ENCODE measurements at places on chromosomes 3 and 15. TPM values are rescaled to one million over a fixed set of nuclear protein-coding genes. Genes with fewer than 3 reads are reported as not detected.

TASOR gene
- total RNA-seq, result 45.5 TPM

DNAH12 gene
- total RNA-seq, result not detected

LMAN1L gene
- not detected for total RNA-seq

STARD5 gene
- 6.3 TPM for total RNA-seq

CDHR4 gene
- 0.17 TPM for total RNA-seq

IL5RA gene
- total RNA-seq, result not detected

SAMMSON gene
- total RNA-seq, result 0.13 TPM

GOLGA8T gene
- 1.0 TPM for total RNA-seq

GAP43 gene
- 16.8 TPM for total RNA-seq

DNA sequence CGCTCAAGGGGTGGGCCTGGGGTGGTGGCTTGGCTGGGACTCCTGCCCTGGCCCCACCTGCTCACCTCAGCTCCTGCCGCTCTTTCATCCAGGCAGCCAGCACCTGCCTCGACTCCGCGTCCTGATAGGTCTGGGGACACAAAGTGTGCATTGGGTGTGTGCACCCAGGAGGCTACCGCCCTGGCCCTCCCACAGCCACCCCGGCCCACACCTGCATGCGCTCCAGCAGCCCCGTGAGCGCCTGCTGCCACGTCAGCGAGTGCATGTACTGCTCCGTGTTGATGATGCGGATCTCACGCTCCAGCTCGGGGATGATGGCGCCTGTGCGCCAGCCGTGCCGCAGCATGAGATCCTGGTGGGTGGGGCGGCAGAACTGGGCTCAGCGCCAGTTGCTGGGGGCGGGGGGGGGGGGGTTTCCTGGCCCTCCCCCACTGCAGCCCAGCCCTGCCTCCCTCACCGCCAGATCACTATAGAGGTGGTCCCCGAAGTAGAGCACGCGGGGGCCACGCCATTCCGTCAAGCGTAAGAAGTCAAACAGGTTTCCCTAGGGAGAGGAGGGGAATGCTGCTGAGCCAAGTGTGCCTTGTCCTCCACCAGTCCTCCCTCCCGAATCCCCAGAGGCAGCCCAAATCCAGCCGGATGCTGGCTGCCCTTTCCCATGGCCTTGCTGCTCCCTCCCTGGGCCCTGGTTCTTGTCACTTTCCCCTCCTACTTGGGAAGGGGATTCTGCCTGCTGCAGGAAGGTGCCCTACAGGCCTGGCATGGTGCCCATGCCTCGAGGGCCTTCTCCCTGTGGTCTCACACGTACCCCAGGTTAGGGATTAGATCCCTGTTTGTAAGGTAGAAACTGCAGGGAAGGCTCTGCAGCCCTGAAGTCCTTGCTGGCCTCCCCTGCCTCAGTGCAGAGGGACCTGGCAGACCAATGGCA lies 8.6 kb downstream of the NT5DC2 start:
- peak; percentile 6 for DNase-seq

- no peak for DNase-seq
Observed at GRCh38 chr15:65354835-65355172, 23.0 kb downstream of the IGDCC3 start.

DNA sequence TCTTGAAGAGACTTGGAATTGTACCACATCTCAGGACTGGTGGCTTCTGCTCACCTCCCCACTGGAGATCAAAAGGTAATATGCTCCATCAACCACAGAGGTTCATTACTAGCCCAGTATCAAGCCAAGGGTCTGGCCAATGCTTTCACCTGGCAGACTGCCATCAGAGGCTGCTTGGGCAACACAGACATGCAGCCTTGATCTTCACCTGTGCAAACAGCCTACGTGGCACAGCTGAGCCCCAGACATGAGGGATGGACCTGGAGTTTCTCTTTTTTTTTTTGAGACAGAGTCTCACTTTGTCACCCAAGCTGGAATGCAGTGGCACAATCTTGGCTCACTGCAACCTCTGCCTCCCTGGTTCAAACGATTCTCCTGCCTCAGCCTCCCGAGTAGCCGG lies 105.6 kb upstream of the HES1 start:
- DNase-seq, result no peak

DNA sequence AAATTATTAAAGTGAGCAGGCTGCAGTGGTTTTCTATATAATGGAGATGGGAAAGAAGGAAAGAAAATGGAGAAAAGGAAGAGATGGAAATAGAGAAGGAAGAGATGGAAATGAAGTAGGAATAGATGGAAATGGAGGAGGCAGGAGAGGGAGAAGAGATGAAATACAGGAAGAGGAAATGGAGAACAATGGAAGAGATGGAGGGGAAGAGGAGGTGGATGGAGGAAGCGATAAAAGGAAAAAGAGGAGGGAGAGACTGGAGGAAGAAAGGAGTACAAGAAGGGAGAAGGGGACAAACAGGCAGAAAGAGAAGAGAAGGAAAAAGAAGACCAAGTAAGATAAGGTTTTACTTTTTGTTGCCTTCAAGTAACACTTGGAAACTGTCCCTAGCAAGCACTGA lies 67.6 kb downstream of the CLASP2 start:
- DNase-seq, result no peak

DNA sequence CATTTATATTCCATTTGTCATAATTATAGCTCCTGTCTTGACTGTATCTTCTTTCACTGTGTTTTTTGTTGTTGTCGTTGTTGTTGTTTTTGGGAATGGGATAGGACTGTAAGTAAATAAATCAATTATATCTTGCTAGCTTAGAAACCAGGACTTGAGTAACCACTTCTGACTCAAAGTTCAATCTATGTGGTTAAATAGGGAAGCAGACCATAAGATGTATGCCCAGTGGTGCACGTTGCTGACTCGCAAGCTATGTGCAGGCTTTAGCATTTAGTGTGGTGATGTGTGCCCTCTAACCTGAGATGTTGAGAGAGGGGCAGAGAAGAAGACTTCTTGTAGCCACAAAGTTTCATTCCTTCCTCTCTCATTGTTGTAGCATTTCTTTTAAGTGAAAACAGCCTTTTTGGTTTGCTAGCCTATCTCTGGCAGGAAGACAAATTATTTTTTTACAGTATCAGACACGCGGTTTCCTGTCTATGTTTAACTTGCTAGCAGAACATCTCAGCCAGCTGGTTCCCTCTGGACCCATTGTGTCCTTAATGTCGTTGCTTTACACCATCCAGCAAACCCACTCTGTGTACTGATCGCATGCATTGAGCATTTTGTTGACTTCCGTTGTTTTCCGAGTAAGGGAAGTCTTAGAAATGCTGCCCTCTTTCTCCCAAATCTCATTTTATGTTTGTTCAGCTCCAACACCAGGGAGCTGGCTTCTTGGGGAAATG lies 52.1 kb downstream of the TGFBR2 start:
- DNase-seq, result no peak

DNA sequence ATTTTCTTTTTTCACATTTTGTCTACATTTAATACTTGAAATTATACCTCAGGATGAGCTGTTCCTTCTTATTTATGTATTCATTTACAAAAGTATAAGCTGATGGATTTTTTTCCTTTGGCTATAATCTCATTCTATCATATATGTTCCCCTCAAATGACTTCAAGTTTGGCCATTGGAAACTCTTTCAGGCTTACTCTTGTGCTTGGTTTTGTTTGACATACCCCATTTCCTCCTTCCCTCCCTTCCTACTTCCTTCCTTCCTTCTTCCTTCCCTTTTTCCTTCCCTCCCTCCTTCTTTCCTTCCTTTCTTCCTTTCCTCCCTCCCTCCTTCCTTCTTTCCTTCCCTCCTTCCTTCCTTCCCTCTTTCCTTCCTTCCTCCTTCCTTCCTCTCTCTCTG lies 697.1 kb upstream of the ARPP21 start:
- DNase-seq, result no peak

DNA sequence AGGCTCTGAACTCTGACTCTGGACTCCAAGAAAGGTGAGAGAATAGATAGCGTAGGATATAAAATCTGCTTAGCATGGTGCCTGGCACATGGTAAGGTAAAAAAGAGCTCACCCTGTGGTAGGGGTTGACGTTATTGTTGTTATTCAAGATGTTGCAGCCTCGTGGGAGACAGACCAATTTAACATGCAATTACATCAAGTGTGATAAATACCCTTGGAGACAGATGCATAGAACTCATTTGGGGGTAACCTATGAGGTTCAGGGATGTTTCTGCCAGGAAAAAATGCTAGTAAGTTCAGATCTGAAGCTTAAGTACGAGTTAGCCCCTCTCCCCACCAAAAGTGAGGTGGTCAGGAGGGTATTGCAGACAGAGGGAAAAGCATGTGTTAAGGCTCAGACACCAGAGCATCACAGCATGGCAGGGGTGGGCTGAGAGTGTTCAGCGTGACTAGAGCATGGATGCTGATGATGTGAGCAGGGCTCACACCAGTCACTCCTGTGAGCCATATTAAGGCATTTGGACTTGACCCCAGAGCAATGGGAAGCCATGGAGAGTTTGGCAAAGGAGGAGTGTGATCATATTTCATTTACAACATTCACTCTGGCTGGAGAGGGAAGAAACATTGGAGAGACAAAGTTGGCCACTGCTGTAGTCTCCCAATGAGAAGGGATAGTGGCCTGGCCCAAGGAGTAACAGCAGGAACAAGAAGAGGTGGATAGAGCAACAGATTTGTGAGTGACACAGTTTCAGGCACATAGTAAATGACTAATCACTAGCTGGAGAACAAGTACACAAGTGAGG lies 181.0 kb downstream of the UACA start:
- no peak for DNase-seq

DNA sequence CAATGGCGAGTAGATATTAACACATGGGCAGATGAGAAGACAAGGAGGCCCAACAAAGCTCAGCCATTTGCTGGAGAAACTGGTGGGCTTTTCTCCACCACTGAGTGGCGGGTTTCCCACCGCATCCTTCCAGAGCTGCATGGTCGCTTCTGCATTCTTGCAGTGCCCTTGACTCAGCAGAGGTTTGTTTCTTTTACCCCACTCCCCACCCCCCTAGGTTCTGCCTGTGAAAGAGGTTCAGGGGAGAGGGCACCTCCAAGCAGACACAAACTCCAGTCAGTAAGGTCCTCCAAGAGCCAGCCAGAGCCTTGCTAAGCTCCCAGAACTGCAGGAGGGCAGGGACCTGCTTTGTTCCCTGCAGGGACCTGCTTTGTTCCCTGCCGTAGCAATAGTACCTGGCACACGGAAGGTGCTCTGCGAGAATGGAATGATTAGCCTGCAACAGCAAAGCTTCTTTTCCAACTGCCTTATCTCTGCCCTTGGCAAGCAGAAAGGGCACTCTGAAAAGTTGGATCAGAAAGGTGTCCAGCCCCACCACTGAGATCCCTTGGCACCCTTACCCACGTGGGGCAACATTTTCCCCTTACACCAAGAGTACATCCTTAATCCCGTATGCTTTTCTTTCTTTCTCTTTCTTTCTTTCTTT lies 1.4 kb downstream of the PAQR5 start:
- peak; percentile 35 for DNase-seq

GRCh38 chr3:128867200-128868125 lies 12.0 kb upstream of the ACAD9 start:
- no peak for DNase-seq

GRCh38 chr3:52218454-52218853 lies 7.0 kb downstream of the TLR9 start:
- DNase-seq, result no peak

- no peak for DNase-seq
Observed at GRCh38 chr3:64908251-64908685, 220.5 kb upstream of the ADAMTS9 start.

DNA sequence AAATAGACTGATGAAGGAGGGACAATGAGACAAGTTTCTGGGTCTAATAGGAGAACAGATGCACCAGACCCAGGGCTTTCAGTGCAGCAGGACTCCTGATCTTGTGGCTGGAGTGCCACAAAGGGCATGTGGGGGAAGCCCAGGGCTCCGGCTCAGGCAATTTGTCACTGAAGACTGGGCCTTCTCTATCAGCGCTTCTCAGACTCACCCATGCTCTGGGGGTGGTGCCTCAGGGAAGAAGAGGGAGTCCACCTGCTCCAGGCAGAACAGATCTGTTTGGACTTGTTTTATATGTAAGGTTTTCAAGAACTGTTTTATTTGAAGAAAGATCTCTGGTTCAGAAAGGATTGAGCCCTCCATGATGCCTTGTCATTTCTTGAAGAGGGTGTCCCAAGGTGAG lies 112.4 kb upstream of the TLE3 start:
- DNase-seq, result no peak

GRCh38 chr3:111768571-111769100 lies 90.4 kb upstream of the PHLDB2 start:
- DNase-seq, result no peak

DNA sequence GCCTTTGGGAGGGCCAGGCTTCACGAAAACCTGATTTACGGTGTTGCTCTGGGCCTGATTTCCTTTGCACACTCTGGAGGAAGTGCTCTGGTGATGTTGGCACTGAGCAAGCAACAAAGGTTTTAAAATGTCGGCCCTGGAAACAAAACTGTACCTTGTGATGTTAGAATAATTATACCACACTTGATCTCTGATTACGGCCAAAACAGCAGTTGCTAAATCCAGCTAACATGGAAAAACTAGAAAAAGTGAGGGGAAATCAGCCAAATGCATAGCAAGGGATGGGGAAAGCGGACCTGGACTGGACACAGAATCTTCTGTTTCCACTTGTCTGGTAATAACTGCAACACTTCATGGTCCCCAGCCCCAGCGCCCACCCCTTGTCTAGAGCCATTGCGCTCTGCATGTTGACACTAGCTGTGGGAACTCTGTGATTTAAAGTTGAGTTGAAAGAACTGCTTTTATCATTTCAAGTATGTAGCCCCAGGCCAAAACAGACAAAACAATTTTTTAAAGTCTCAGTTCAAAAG lies 120.1 kb downstream of the VGLL4 start:
- no peak for DNase-seq

- DNase-seq, result no peak
Observed at GRCh38 chr15:38215707-38216106, 36.9 kb upstream of the SPRED1 start.

GRCh38 chr15:56868170-56868569 lies 50.3 kb upstream of the TCF12 start:
- DNase-seq, result no peak

DNA sequence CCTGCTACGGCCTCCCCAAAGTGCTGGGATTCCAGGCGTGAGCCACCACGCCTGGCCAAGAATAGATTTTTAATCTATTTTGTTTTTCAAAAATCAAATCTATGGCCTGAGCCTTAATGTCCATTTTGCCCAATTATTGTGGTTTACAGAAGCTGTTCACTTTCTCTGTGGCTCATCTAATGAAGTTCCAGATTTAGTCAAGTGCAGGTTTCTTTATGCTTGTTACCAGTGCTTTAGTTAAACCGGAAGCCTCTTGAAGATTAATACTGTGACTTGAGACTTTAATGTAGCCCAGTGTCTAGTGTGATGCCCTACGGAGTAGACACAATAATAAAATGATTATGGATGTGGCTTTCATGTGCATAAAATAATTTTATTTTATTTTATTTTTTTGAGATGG lies 16.5 kb upstream of the EDEM1 start:
- DNase-seq, result no peak

DNA sequence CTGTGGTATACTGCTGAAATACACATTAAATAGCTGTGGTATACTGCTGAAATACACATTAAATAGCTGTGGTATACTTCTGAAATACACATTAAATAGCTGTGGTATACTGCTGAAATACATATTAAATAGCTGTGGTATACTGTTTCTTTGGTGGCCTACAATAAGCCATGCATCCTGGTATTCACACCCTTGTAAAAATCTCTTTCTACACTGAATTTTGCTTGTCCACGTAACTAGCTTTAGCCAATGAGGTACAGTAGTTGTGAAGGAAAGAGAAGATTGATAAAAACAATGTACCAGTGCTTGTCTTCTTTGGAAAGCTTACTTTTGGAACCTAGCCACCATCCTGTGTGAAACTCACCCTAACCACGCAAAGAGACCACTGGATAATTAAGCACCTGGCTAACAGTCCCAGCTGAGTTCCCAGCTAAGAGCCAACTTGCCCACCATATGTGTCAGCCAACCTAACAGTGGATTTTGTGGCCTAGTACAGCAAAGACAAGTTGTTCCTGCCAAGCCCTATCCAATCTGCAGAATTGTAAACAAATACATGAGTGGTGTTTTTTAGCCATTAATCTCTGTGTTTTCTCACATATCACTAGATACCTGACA lies 103.4 kb upstream of the MELTF start:
- no peak for DNase-seq
